ENCODE measurements at places on chromosomes 12 and 14. TPM values are rescaled to one million over a fixed set of nuclear protein-coding genes. Genes with fewer than 3 reads are reported as not detected.
A peak's percentile ranks its signal among the peaks of the same experiment; 100 is the strongest.

Gene ABCD2
- total RNA-seq = 2.0 TPM

- DNase-seq = no peak
- H3K36me3 ChIP-seq = no peaks in the 10 kb centered on the region
- H3K4me3 ChIP-seq = no peak overlapping the region
- H3K4me1 ChIP-seq = peaks cover 40% of the 10 kb centered on the region
These were observed 6.0 kb upstream of the UBC start for GRCh38 chr12:124920353-124920935.

GRCh38 chr12:27333403-27334009 is 870 bp downstream of the BMAL2 start:
- no peaks in the 10 kb centered on the region for H3K36me3 ChIP-seq
- H3K4me3 ChIP-seq = peak overlapping the region; percentile 38
- peaks cover 3% of the 10 kb centered on the region for H3K27me3 ChIP-seq
- H3K27ac ChIP-seq = peak overlapping the region; percentile 6
- DNase-seq = peak; percentile 21

- H3K27ac ChIP-seq = no peak overlapping the region
- no peaks in the 10 kb centered on the region for H3K4me1 ChIP-seq
- no peaks in the 10 kb centered on the region for H3K27me3 ChIP-seq
- DNase-seq = no peak
- H3K36me3 ChIP-seq = no peaks in the 10 kb centered on the region
- H3K4me3 ChIP-seq = no peak overlapping the region
These were observed 36.7 kb upstream of the RESF1 start for GRCh38 chr12:31922341-31923062.

DNA sequence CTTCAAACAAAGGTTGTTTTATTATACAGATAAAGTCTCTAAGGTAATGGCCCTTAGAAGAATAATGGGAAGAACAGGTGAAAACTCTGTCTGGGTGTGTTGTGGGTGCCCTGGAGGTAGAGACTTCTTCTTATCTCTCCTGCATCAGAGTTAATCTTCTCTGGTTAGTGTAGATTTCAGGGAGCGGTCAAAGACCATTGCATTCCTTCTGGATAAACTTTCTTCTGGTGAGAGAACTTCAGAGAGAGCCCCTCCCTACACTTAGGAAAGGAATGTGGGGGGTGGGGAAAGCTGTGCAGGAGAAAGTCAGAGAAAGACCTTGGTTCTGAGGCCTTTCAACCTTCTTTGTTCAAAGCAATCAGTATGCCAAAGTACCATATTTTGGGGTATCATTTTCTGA is 658.5 kb downstream of the DIO2 start:
- H3K4me3 ChIP-seq = no peak overlapping the region
- no peaks in the 10 kb centered on the region for H3K27me3 ChIP-seq
- no peaks in the 10 kb centered on the region for H3K4me1 ChIP-seq
- no peak for DNase-seq
- H3K27ac ChIP-seq = no peak overlapping the region
- H3K36me3 ChIP-seq = no peaks in the 10 kb centered on the region

Gene HOXC10
- not detected for total RNA-seq

GRCh38 chr14:56129933-56130332 is 11.7 kb downstream of the PELI2 start:
- H3K4me3 ChIP-seq = no peak overlapping the region
- no peaks in the 10 kb centered on the region for H3K27me3 ChIP-seq
- no peak overlapping the region for H3K27ac ChIP-seq
- H3K36me3 ChIP-seq = no peaks in the 10 kb centered on the region
- peaks cover 90% of the 10 kb centered on the region for H3K4me1 ChIP-seq

Gene NEMP1
- total RNA-seq = 5.2 TPM

Gene LRP6
- total RNA-seq = 23.1 TPM

DNA sequence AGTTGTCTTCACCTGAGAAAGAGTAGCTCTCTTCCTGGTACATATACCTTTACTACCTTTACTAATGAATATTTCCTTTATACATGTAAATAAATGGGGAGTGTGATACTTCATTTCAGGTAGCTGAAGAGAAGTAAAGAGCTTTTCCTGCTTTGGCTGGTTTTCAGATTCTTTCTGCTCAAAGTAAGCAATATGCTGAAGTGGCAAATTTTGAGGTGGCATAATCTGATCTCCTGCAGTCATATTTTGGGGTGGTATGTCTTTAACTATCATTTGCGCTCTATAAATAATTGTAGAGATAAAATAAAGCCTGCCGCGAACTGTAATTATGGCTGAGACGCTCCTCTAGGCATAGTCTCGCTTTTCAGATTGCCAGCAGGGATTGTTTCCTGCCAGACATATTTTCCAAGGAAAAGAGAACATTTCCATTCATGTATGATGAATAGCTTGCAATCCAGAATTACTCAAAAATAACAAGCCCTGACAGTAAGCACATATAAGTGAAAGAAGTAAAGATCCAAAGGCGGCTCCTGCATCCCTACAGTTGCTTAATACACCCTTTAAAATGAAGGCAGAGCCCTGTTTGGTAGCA is 200.7 kb downstream of the C12orf50 start:
- no peaks in the 10 kb centered on the region for H3K27me3 ChIP-seq
- peaks cover 4% of the 10 kb centered on the region for H3K4me1 ChIP-seq
- H3K27ac ChIP-seq = no peak overlapping the region
- no peaks in the 10 kb centered on the region for H3K36me3 ChIP-seq

Gene TSPAN19
- not detected for total RNA-seq

GRCh38 chr12:57519796-57520052 is 590 bp downstream of the DDIT3 start:
- H3K4me1 ChIP-seq = peaks cover 71% of the 10 kb centered on the region
- no peak for DNase-seq
- peak overlapping the region; percentile 94 for H3K4me3 ChIP-seq
- H3K36me3 ChIP-seq = peaks cover 4% of the 10 kb centered on the region
- H3K27me3 ChIP-seq = no peaks in the 10 kb centered on the region

Gene GDF3
- not detected for total RNA-seq

Gene TAS2R42
- total RNA-seq = not detected

Gene MYL2
- total RNA-seq = not detected

GRCh38 chr14:95197551-95197950 is 40.2 kb upstream of the DICER1 start:
- H3K27ac ChIP-seq = no peak overlapping the region
- no peak overlapping the region for H3K4me3 ChIP-seq
- no peaks in the 10 kb centered on the region for H3K27me3 ChIP-seq
- DNase-seq = peak; percentile 31

DNA sequence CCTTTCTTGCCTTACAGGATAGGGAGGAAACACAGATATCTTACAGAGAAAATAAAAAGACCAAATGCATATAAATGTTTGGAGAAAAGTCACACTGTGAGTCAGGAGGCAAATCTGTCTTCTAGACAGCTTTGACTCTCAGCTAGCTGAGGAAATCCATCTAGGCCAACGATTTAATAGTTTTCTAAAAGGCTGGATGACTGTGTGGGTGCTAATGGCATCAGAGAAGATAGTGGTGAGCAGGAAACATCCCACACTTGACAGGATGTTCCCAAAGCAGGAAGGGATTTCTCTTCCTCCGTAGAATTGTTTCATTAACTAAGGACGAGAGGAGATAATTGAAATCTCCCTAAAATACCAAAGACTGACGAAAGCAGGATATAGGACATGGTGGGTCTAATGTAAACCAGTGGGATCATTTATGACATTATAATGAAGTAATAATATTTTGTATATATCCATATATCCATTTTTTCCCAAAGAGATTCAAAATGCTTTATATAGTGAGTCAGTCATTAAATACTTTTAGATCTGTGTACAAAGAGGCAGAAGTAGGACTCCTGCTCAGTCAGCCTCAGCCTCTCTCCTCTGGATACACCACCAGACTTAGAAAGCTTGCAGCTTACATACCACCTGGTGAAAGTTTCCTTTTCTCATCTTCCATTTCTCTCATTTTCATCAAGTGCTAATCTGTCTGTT is 44.3 kb upstream of the PSMA6 start:
- H3K27me3 ChIP-seq = no peaks in the 10 kb centered on the region
- no peaks in the 10 kb centered on the region for H3K36me3 ChIP-seq
- H3K4me3 ChIP-seq = no peak overlapping the region
- H3K4me1 ChIP-seq = no peaks in the 10 kb centered on the region
- H3K27ac ChIP-seq = no peak overlapping the region

GRCh38 chr14:103890821-103891666 is 37.2 kb upstream of the TDRD9 start:
- DNase-seq = peak; percentile 93
- H3K36me3 ChIP-seq = no peaks in the 10 kb centered on the region
- no peaks in the 10 kb centered on the region for H3K27me3 ChIP-seq
- H3K4me3 ChIP-seq = no peak overlapping the region

Gene RIPK3
- total RNA-seq = 6.0 TPM

Gene ALG10B
- 6.2 TPM for total RNA-seq

All from body of pancreas (tissue), 4 donors.